ENCODE measurements at places on chromosomes 1 and 21. TPM values are rescaled to one million over a fixed set of nuclear protein-coding genes. Genes with fewer than 3 reads are reported as not detected.

DNA sequence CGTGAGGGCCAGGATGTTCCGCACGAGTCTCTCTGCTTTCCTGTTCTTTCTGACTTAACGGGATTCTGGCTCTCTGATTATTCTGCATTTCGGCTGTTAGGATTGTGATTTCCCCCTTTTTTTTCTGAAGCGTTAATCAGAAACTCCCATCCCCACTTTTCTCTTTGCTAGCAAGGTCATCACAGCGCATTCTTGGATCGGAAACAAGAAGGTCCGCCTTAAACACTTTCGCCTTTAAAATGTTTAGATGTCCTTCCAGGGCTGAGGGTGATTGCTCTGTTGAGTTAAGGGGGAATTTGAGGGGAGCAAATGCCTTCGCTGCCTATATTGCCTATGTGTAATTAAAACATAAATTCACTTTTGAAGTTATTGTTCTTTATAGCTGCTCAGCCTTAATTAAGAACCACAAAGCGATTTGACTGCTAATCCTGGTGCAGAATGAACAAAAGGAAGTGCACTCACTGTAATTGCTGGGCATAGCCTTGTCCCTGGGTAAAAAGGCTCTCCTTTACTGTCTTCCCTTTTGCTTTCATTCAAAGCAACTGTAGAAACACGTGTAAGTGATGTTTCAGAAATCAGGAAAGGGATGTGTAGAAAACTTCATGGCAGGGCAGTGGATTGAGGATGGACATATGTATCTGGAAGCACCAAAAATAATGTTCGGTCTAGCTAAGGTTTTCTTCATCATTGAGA is 1.2 kb downstream of the LAMC1 start:
- no peak for DNase-seq

- DNase-seq: no peak
Observed at GRCh38 chr1:1351511-1352427, 2.6 kb upstream of the DVL1 start.

DNA sequence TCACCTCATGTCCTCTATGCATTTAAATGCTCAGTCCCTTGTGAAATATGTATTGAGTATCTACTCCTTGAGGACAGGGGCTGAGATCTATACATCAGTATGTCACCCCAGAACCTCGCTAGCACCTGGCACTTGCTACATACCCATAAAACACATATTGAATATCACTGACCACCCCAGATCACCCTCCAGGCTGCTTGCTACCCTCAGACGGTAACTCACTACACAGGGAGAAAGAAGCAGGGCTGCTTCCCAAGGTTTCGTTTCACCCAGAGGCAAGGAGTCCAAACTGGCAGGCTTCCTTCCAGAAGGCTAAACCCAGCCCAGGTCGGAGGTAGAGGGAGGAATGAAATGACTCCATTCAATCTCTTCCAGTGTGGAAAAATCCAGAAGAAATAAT is 8.5 kb downstream of the INKA2 start:
- no peak for DNase-seq

DNA sequence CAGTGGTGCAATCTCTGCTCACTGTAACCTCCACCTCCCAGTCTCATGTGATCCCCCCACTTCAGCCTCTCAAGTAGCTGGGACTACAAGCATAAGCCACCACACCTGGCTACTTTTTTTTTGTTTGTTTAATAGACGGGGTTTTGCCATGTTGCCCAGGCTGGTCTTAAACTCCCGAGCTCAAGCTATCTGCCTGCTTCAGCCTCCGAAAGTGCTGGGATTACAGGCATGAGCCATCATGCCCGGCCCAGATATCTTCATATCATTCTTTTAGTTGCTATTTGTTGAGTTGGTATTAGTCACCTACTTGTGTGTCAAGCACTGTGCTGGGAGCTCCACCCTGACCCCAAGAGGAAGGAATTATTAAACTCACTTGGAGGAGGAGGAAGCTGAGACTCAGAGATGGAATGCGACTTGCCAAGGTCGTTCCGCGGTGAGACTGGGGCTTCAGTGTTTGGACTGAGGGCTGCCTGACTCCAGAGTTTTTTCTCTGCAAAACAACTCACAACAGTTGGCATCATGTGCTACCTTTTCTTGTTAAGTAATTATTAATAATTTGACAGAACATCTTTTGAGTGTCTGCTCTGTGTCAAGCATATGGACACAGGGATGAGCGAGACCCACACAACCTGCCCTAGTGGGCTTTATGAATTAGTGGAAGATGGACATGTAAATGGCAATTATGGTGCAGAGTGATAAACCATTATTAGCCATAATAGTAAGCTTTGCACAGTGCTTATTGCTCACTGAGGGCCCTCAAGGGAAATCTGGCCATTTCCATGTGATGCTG is 132.0 kb downstream of the FOXD2 start:
- DNase-seq: peak; percentile 83

DNA sequence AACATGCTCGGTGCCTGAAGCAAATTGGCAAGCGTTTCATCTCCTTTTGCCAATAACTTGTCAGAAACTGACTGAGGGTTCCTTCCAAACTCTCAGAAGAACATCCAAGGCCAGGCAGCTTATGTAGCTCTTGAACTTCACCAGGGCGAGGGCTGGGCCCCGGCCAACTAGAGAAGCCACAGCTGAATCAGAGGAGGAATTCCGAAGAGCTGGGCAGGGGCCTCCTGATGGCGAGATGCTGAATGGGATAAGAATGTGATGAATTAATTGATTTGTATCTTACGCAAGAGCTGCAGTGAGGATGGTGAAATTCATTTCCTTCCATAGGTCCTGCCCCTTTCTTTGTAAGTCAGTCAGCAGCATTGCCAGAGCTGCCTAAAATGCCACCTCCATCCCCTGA is 345.8 kb downstream of the KIF26B start:
- DNase-seq: no peak

DNA sequence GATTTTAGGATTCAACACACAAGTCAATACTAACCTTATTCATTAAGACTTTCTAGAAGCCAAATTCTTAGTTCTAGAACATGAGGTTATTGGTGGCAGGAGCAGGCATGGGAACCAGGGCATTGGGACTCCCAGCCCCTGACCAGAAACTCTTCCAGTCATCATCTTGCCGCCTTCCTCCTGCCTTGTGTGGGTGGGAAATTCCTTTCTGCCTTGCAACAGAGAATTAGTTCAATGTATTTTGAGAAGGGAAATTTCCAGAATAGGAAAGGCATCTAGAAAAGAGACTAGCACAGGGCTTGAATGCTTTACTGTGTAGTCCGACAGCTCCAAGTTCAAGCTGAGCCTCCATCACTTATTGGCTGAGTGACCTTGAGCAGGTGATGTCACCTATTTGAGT is 8.7 kb downstream of the GRHL3 start:
- DNase-seq: no peak

DNA sequence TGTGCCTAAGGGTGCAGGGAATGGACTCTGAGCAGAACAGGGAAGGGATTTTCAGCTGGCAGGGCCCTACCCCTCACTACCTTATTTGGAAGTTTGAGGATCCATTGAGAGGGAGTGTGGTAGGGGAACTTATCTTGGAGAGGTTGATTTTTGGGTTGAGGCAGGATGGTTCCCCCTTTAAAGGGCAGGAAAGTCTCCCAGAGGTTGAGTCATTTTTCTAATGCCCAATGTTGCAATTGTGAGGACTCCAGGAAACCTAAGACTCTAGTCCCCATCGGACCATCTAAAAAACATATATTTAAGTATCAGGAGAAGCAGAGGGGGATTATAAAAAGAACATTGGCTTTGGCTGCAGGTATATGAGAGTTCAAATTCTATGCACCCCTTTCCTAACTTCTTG is 47.3 kb downstream of the SAMD13 start:
- no peak for DNase-seq

DNA sequence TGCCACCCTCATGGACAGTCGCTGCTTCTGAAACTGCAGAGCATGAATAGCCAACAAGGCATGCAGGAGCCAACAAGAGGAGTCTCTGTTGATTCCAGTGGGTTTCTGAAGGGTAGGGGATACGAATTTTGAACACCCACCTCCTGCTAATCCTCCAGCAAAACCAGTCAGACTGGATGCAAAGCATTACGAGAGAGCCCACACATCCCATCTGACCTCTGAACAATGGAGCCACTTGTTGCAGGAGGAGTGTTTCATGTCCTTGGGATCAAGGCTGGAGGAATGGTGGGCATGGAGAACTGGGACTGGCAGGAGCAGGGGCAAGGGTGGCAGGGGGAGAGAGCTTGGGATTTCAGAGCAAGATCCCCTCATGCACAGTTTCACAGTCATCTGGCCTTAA is 1.6 kb downstream of the VTCN1 start:
- no peak for DNase-seq

- no peak for DNase-seq
Observed at GRCh38 chr21:26966649-26967061, 233 bp downstream of the ADAMTS5 start.

DNA sequence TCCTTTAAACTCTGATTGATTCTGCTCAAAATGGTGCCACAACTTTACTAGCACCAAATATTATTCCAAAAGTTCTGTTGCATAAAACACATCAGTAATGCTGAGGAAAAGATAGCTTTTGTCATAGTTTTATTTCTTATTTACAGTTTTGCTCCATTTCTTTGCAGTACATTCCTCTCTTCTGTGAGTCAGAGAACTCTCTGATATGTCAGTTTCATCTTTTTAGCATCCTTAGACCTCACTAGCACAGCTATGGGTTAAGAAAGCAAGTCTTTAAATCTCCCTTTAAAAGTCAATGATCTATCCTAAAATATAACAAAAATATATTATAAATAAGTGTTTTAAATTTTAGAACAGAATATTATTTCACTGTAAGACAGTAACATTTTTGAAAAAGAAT is 356.6 kb upstream of the SNX7 start:
- DNase-seq: no peak

GRCh38 chr1:215052256-215053015 is 30.1 kb upstream of the KCNK2 start:
- no peak for DNase-seq

- DNase-seq: no peak
Observed at GRCh38 chr1:11649237-11649623, 5.0 kb downstream of the FBXO2 start.

- DNase-seq: no peak
Observed at GRCh38 chr1:159923203-159924024, 1.9 kb downstream of the TAGLN2 start.

DNA sequence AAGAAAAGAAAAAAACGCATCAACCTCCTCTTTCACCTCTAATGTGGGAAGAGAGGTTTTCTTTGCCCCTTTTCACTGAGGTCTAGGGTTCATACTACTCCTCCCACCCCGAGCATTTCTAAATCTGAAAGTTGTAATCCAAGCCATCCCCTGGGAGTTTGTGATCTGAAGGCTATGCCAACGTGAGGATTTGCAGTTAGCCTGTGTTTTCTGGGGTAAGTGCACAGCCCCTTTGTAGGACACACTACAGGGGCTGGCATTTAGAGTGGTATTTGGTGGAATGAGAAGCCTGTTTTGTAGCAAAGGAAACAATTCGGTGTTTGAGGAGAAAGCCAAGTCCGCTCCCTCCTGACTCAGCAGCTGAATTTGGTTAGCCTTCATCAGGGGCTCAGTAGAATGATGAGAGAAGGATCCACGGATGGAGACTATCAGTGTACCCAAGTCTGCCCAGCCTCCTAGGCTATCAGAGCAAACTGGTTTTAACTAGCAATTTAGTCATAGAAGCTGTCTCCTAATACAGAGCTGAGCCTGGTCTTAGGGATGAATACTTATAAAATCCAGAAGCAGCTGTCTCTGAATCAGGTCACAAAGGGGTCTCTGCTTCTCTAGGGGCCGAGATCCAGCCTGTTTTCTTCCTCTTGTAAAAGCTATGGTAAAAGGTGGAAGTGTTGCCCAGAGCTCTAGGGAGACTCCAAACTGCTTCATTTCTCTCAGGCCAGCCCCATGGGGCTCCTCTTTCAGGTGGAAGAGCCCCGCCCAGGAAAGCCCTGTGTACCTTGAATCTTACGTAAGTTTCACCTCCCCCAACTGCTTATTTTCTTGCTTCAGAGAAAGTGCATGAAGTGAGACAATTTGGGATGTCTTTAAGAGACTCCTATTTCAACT is 2.1 kb downstream of the PCP4L1 start:
- no peak for DNase-seq

GRCh38 chr1:41882486-41882885 is 36.2 kb downstream of the HIVEP3 start:
- no peak for DNase-seq

HENMT1 gene
- 11.4 TPM for total RNA-seq

- no peak for DNase-seq
Observed at GRCh38 chr1:17416389-17416788, 23.1 kb downstream of the RCC2 start.
